Calu3 (cell line): ENCODE measurements at places on chromosomes 5 and 9. TPM values are rescaled to one million over a fixed set of nuclear protein-coding genes. Genes with fewer than 3 reads are reported as not detected.

- H3K36me3 ChIP-seq: no peaks in the 10 kb centered on the region
- no peaks in the 10 kb centered on the region for H3K4me1 ChIP-seq
- H3K27ac ChIP-seq: no peak overlapping the region
Measured at GRCh38 chr5:168865968-168866367, 286.8 kb upstream of the PANK3 start.

DNA sequence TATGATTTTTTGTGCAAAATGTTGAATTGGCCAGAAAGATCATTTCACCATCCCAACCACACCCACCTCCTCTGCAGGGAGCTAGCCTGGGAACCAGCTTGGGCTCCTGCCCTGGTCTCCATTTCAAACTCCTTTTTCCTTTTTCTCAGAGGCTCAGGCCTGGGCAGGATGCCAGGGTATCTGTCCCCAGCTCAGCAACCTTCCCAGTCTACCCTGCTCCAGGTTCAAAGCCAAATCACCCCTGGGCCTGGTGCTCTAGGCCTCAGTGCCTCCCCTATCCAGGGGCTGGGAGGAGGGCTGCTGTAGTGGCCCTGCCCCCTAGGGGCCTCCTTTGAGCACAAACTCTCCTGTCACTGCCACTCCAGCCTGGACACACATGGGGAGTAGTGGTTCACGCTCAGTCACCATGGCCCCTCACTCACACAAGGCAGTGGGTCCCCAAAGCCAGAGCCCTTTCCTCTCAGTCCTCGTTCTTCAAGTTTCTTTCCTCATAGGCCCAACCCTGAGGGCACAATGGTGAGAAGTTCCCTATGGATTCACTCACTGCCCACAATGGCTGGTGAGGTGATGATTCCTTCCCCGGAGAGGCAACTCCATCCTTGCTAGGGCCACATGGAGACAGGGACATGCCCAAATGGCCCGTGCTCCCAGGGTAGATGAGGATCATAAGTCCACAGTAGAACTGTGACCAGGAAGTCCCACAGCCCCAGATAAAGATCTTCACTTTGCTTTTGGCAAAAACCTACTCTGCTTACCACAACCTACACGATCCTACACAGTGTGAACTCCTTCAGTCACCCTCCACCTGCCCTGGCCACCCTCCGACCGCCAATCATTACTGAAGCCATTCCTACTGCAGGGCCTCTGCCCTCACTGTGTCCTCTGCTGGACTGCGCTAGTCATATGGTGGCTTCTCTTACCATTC is 1.6 kb upstream of the ST6GALNAC4 start:
- peak overlapping the region; percentile 92 for H3K27ac ChIP-seq
- peaks cover 14% of the 10 kb centered on the region for H3K36me3 ChIP-seq
- no peaks in the 10 kb centered on the region for H3K27me3 ChIP-seq
- H3K4me1 ChIP-seq: peaks cover 13% of the 10 kb centered on the region
- H3K4me3 ChIP-seq: peak overlapping the region; percentile 36

- H3K4me3 ChIP-seq: no peak overlapping the region
- H3K27ac ChIP-seq: no peak overlapping the region
- no peak for DNase-seq
- H3K27me3 ChIP-seq: no peaks in the 10 kb centered on the region
Measured at GRCh38 chr5:2780421-2781171, 29.1 kb upstream of the IRX2 start.

- H3K27me3 ChIP-seq: peaks cover 50% of the 10 kb centered on the region
- DNase-seq: no peak
- H3K4me1 ChIP-seq: no peaks in the 10 kb centered on the region
- no peak overlapping the region for H3K4me3 ChIP-seq
- no peak overlapping the region for H3K27ac ChIP-seq
Measured at GRCh38 chr9:89632192-89632733, 27.5 kb downstream of the GADD45G start.

DNA sequence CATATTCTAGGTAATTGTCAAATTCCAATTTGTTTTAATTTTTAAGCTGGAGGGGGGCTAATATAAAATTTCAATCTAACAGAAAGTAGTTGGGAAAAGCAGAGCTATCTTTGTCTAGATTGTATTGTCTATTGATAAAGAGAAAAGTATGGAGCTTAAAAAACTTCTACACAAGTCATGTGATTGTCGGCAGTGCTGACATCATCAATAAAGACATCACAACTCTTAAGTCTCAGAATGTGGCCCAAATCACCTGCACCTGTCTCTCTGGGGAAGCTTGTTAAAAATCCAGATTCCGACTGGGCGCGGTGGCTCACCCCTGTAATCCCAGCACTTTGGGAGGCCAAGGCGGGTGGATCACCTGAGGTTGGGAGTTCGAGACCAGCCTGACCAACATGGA is 333.8 kb downstream of the RASEF start:
- no peak overlapping the region for H3K27ac ChIP-seq
- H3K4me1 ChIP-seq: no peaks in the 10 kb centered on the region
- no peak overlapping the region for H3K4me3 ChIP-seq
- H3K36me3 ChIP-seq: no peaks in the 10 kb centered on the region
- H3K27me3 ChIP-seq: no peaks in the 10 kb centered on the region
- no peak for DNase-seq

- H3K4me3 ChIP-seq: no peak overlapping the region
- no peak overlapping the region for H3K27ac ChIP-seq
- no peak for DNase-seq
- H3K4me1 ChIP-seq: peaks cover 21% of the 10 kb centered on the region
Measured at GRCh38 chr5:52814352-52815148, 26.8 kb downstream of the ITGA1 start.

GRCh38 chr5:2754581-2755075 is 3.2 kb upstream of the IRX2 start:
- H3K4me3 ChIP-seq: no peak overlapping the region
- H3K27ac ChIP-seq: no peak overlapping the region
- H3K36me3 ChIP-seq: peaks cover 4% of the 10 kb centered on the region
- H3K4me1 ChIP-seq: no peaks in the 10 kb centered on the region

GRCh38 chr9:90062982-90063381 is 458.2 kb downstream of the GADD45G start:
- no peaks in the 10 kb centered on the region for H3K36me3 ChIP-seq
- no peaks in the 10 kb centered on the region for H3K4me1 ChIP-seq
- no peak overlapping the region for H3K4me3 ChIP-seq

- H3K27me3 ChIP-seq: no peaks in the 10 kb centered on the region
- no peak overlapping the region for H3K4me3 ChIP-seq
- H3K27ac ChIP-seq: no peak overlapping the region
- H3K4me1 ChIP-seq: no peaks in the 10 kb centered on the region
Measured at GRCh38 chr5:113427871-113428574, 6.8 kb downstream of the TSSK1B start.

DNA sequence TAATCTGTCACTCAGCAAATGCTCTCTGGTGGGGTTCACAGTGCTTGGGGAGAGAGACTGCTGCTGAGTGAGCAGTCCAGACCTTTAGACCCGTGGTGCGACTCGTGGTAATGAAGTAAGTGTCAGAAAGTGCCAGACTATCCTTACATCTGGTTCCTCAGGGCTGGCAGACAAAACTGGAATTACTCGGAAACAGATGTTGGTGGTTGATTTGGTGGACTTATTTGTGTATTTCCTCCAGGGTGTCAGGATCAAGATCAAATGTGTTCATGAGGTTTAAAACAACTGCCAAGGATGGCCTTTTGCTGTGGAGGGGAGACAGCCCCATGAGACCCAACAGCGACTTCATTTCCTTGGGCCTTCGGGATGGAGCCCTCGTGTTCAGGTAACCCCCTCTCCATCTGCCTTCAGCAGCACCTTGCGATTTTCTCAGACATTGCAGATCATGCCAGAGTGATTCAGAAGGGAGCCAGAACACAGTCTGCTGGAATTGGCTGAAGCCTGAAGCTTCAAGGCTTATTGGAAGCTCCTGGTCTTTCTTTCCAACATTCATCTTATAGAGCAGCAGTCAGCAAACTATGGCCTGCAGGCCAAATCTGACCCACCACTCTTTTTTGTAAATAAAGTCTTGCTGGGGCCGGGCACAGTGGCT is 105.2 kb downstream of the LIFR start:
- no peaks in the 10 kb centered on the region for H3K36me3 ChIP-seq
- H3K27me3 ChIP-seq: peaks cover 67% of the 10 kb centered on the region
- no peak overlapping the region for H3K27ac ChIP-seq
- H3K4me3 ChIP-seq: no peak overlapping the region
- DNase-seq: no peak

GRCh38 chr9:114806526-114806900 is 674 bp upstream of the TNFSF15 start:
- H3K4me3 ChIP-seq: peak overlapping the region; percentile 66
- no peak for DNase-seq
- no peaks in the 10 kb centered on the region for H3K27me3 ChIP-seq
- H3K27ac ChIP-seq: peak overlapping the region; percentile 62
- H3K4me1 ChIP-seq: peaks cover 46% of the 10 kb centered on the region
- H3K36me3 ChIP-seq: peaks cover 19% of the 10 kb centered on the region

- no peaks in the 10 kb centered on the region for H3K36me3 ChIP-seq
- no peaks in the 10 kb centered on the region for H3K4me1 ChIP-seq
- DNase-seq: peak; percentile 36
- H3K27me3 ChIP-seq: peaks cover 5% of the 10 kb centered on the region
- H3K27ac ChIP-seq: no peak overlapping the region
Measured at GRCh38 chr9:134544388-134545214, 97.0 kb upstream of the COL5A1 start.

- H3K27ac ChIP-seq: no peak overlapping the region
- H3K4me1 ChIP-seq: peaks cover 19% of the 10 kb centered on the region
- no peak for DNase-seq
- no peak overlapping the region for H3K4me3 ChIP-seq
- H3K36me3 ChIP-seq: peaks cover 4% of the 10 kb centered on the region
- peaks cover 25% of the 10 kb centered on the region for H3K27me3 ChIP-seq
Measured at GRCh38 chr5:135242021-135242865, 156.8 kb downstream of the MACROH2A1 start.

NSA2 gene
- 171 and 203 TPM in 2 replicates for total RNA-seq

PCDHB11 gene
- 0.83 and 0.85 TPM in 2 replicates for total RNA-seq
